ENCODE measurements at places on chromosomes 11 and 22.

DNA sequence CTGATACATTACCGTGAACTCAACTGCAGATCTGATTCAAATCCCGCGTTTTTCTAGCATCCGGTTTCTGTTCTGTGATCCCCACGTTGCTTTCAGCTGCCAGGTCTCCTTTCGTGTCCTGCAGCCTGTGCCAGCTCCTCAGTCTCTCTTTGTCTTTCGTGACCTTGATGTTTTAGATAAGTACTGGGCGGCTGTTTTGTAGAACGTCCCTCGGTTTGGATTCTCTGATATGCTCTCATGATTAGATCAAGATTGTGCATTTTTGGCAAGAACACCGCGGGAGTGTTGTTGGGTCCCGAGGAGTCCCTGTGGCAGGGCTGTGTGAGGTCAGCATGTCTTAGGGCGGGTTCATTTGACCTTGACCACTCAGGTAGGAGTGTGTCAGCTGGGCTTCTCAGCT is 38.6 kb downstream of the KCNQ1 start:
- DNase-seq, result no peak

GRCh38 chr22:25057013-25057881 is 104.7 kb downstream of the KIAA1671 start:
- peak; percentile 25 for DNase-seq

GRCh38 chr22:30574095-30574981 is at the start of gene GAL3ST1:
Gene GAL3ST1, minus strand, starts transcription at chr22:30574665. Its CDS starts 17,273 bp downstream, at chr22:30557392.
- no peak for DNase-seq

DNA sequence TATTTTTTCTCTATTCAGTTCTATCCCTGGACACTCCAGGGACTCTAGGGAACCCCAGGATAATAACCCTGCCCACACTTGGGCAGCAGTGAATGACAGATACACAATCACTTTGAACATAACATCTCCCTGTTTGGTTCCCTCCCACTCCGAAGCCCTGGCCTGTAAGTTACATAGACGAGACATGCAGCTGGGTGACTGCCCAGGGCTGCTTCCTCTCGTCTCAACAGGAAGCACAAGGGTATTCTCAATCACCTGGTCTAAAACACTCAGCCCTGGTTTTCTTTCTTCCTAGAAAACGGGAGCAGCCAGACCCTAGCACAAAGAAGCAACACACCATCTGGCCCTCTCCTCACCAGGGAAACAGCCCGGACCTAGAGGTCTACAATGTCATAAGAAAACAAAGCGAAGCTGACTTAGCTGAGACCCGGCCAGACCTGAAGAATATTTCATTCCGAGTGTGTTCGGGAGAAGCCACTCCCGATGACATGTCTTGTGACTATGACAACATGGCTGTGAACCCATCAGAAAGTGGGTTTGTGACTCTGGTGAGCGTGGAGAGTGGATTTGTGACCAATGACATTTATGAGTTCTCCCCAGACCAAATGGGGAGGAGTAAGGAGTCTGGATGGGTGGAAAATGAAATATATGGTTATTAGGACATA is 19.4 kb downstream of the LAYN start:
- no peak for DNase-seq

DNA sequence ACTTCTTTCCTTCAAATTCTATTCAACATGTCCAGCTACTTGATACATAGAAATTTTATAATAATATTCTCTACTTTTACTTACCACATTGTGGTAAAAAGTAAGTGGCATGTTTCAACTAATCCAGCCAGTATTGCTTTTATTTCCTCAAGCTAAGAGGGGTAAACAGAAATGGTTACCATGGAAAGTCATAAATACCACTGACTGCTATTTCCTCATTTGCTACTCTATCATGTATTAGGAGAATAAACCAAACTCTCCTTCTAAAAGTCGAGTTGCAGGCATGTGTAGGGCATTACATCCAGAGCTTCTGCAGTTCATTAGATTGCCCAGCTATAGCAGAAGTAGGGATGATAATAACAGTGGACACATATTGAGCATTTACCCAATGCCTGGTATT is 208.4 kb downstream of the MAML2 start:
- DNase-seq, result no peak

DNA sequence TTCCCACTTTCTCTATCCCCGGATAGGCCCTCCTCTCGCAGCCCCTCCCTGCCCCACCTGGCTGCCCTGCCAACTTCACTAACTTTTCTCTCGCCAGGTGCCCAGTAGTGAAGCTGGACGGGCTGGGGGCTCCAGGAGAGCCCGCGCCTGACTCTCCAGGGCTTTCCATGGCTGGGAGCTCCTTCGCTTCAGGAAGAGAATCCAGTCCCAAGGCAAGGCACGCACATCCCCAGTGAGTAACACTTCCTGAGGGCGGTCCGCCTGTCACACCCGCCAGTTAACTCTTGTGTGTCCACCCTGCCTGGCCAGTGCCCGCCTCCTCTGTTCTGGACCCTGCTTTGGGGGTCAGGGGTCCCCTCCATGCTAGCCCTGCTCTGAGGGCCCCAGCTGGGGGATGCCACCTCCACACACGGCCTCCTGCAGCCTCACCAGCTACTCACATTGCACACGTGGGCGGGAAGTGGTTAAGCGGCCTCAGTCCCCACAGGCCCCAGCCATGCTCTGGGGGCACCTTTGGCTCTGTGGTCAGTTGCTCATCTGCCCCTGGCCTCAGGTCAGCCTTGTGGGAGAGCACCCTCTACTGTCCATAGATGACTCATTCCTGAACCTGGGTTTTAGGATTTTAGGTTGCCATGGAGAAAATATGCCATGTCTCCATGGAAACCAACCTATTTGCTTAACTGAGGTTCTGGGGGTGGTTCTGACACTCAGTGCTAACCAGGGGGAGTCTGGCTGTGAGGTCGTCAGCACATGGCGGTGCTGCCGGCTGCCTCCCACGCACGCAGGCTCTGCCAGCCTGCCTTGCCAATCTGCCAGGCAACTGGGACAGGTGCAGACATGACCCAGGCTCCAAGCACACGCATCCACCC is at the start of gene RIN1:
RIN1 (minus strand) TSS at position 201 of the 869 bp plus-strand sequence; CDS start at position 169, 32 bp downstream.
- DNase-seq, result peak; percentile 100

DNA sequence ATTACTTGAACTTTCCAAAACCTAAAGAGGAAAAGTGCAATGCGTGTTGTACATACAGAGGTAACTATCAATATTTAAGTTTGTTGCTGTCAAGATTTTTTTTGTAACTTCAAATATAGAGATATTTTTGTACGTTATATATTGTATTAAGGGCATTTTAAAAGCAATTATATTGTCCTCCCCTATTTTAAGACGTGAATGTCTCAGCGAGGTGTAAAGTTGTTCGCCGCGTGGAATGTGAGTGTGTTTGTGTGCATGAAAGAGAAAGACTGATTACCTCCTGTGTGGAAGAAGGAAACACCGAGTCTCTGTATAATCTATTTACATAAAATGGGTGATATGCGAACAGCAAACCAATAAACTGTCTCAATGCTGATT is 2.1 kb downstream of the ADM start:
- DNase-seq, result no peak

DNA sequence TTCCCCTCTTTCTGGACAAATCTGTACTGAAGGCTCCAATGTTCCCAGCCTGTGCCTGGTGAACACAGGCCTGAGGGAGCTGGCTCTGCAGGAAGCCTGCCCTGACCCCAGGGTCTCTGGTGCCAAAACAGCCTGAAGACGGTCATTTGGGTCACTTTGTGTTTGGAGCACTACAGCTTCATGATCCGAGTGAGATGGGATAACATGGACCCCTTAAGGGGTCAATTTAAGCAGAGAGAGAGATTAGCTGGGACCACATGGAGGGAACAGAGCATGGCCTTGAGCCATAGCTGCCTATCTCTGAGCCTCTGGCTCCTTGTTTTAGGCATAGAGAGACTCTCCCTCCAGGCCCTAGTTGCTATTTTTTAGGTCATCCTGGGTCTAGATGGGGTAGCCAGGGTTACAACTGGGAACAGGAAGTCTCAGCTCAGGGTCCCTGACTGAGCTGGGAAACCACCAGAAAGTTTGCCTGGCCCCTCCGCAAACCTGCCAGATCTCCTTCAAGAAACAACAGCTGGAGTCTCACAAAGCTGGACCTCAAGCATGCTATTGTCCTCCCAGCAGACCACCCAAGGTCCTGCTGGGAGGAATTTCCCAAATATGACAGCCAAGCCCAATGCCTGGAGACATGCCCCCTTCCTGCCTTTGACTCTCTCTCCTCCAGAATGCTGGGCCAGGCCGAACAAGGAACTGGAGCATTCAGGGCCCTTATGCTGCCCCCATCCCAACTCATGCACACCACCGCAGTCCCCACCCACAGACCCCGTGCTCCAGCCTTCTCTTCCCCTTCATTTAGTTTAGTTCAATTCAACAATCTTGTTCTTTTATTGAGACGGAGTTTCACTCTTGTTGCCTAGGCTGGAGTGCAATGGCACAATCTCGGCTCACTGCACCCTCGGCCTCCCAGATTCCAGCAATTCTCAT is 4.0 kb downstream of the SLCO2B1 start:
- DNase-seq, result no peak

- DNase-seq, result no peak
Observed at GRCh38 chr11:94668212-94668793, 99.9 kb upstream of the AMOTL1 start.

DNA sequence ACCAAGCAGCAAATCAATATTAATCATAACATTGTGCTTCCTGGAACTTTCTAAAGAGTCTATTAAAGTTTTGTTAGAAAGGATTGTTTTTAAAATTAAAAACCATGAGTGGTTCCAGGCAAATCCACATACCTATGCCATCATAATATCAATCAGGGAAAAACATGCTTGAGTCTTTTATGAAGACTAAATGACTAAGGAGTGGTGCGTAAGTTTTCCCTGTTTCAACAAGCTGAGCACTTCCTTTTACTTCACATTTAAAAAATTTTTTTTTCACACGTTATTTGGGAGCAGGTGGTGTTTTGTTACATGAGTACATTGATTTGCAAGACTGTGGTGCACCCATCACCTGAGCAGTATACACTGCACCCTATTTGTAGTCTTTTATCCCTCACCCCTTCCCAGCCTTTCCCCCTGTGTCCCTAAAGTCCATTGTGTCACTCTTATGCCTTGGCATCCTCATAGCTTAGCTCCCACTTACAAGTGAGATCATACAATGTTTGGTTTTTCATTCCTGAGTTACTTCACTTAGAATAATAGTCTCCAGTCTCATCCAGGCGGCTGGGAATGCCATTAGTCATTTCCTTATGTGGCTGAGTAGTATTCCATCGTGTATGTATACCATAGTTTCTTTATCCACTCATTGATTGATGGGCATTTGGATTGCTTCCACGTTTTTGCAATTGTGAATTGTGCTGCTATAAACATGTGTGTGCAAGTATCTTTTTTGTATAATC is 1190.3 kb upstream of the RAG2 start:
- DNase-seq, result peak; percentile 86

DNA sequence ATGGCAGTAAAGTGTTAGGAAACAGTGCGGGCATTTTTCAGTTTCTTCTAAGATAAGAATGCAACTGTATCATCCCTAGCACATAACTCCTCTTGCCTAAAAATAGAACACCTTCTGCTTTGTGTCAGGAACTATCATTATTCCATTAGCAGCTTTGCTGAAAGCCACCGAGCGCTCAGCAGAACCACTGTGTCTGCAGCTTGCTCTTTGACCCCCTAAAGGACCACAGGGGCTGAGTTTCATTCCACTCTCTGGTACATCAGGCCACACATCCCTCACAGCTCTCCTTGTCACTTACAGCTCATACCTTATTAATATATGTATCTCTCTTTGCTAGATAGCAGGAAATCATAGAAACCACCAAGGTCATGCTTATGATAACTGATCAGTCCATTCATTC is 360.2 kb downstream of the KCNA4 start:
- no peak for DNase-seq

DNA sequence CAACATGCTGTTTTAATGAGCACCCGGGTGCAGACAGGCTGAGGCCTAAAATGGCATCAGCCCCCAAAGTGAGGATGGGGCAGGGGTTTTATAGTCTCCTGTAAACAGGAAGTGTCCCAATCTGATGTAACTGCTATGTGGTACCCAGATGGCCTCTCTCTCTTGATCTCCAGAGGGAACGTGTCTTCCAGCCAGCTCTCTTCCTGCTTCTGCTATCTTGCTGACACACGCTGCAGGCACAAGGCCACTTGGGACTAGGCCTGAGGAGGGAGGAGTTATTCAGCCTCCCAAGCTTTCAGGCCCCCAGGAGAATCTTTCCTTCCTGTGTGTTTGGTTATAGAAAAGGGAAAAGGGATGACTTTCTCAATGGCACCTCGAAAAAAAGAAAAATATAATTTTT is 11.4 kb upstream of the VSTM5 start:
- no peak for DNase-seq

DNA sequence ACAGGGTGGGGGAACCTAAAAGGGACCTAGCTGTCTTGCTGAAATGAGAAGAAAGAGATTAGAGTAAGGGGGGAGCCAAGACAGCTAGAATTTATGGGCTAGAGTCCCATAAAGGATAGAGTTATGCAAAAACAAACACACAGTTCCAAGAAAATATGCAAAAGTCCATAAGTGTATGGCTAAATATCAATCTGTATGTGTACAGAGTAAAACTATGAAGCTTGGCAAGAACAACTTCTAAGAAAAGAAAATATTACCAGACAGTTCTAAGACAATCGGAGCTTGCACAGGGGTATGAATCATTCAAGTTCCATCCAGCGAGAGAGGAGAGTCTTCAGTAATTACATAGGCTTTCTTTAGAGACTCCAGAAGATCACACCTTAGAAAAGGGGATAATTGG is 41.8 kb downstream of the GDPD4 start:
- no peak for DNase-seq

GRCh38 chr11:45485070-45485707 is 180.2 kb downstream of the CHST1 start:
- DNase-seq, result no peak

DNA sequence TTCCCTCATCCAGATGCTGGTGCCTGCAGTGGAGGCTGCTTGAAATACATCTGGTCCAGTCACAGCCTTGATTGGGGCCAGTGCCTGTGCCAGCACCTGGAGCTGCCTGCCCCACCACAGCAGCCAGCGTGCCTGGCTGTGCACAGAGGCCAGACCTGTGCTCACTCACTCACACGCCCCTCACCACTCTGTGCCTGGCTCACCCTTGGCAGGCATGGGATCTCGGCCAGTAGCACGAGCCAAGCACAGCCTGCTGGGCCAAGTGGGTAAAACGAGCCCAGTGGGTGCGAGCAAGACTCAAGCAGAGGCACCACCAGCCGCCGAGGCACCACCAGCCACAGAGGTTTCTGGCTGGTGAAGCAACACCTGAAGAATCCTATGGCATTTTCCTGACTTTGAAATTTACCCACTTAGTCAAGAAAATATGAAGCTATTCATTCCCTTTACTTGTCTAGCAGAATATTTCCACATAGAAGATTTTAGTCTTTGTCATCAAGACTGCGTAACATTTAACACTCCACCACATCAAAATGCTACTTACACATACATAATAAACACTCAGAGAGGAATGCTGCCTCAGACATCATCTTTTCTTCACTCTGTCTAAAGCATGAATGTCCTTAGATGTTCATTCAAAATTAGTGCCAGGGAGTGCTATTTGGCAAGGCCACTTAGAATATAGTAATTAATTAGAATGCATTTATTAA is 424.3 kb upstream of the FAT3 start:
- no peak for DNase-seq

DNA sequence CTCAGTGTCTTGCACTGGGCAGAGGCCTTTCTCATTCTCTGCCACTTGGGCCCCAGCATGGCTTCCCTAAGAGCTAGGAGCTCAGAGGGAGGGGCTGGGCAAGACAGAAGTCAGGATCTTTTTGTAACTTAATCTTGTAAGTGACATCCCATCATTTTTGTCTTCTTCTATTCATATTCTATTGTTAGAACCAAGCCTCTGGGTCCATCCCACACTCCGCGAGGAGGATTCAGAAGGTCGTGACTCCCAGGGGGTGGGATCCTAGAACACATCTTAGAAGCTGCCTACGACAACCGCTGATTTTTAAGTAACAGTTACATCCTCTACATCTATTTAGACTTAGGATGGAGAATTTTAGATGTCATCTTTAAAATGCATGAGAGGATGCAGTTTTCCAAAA is 1.5 kb upstream of the IL17RA start:
- DNase-seq, result no peak
